Stimulated activated effector memory CD8-positive, alpha-beta T cell treated with anti-CD3 and anti-CD28 coated beads, Interleukin-12 subunit alpha, Interleukin-12 subunit beta, amount 100 ng/mL, for 72 hours (primary cell): ENCODE measurements at places on chromosomes 13 and 19.
A peak's percentile ranks its signal among the peaks of the same experiment; 100 is the strongest.

DNA sequence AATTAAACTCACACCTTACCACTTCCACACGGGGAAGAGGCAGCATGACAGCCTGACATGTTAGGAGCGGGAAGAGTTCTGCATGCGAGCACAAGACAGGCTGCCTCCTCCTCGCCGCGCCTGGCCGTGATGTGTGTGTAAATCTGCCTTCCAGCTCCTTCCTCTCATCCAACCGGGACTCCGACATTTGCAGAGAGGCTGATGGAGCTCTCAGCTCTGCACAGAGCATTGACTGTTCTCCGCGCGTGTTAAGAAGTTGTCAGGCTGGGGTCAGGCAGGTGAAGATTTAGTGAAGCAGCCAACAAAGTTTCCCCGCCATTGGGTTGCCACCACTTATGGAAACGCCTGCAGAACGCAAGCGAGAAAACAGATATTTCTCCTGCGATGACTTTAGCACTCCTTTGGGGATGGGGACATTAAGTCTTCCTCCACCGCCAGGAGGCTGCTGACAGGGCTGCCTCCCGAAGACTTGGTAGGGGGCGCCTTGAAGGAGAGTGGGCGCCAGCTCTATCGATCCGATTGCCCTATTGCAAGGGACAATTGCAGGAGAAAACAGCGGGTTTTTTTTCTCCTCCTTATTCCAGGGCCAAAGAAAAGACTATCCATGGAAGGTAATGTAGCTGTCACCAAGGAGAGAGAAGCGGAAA, 213.9 kb upstream of the TSHZ3 start:
- no peak for DNase-seq

DNA sequence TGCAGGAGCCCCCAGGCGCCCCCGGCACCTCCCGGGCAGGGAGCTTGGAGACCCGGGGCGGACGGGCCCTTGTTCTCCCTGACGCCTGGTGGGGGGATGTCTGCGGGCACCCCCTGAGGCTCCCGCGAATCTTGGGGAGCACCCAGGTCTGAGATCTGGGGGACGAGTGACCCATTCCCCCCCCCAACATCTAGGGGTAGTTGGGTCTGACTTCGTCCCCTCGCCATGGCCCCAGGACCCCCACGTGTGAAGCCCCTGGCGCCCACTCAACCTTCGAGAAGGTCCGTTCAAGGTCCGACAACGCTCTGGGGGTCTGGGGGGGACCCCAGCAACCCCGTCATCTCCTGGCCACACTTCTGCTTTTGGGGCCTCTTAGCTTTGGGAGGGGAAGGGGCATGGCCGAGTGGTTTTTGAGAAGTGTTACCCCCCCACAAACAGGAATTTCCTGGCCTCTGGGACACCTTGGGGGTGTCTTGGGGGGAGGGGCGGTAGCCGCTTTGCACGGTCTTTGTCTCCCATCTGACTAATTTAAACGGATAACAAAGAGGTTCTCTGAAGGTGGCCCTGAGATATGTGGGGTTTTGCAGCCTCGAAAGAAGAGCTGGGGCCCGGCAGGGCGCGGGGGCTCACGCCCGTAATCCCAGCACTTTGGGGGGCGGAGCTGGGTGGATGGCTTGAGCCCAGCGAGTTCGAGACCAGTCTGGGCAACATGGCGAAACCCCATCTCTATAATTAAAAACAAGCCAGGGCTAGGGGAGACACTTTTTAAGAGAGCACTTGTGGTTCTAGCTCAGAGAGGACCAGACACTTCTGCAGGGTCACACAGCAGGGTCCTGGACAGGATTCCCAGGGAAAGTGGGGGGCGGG, 608 bp downstream of the CNN2 start:
- peak; percentile 73 for DNase-seq

DNA sequence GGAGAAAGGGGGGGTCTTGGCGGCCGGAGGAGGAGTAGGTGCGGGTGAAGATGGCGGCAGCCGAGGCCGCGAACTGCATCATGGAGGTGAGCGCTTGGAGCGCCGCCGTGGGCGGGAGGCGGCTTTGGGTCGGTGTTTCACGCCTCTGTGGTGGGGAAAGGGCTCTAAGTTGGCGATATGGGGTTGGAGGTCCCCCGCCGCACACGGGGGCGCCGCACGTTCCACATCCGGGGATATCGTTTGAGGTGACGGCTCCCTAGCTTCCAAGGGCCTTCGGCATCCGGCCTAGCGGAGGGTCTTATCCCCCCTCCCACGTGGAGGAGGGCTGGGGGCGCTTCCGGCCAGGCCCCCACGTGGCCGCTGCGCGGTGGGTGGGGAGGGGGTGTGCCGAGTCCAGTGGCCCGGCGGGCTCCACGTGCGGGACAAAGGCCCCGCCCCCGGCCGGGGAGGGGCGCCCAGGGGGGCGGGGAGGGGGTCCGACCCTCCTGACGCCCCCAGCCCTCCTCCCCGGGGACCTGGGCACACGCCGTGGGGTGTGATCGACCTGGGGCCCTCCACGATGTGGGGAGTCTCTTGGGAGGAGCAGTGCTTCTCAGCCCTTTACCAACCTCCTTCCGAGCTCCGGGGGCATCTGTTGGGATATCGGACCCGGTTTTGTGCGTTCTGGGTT, at the start of gene PRMT1:
TSS of gene PRMT1 (plus strand) at position 41 of the 670 bp plus-strand sequence. CDS start at position 51, 10 bp downstream.
- DNase-seq: peak; percentile 41

DNA sequence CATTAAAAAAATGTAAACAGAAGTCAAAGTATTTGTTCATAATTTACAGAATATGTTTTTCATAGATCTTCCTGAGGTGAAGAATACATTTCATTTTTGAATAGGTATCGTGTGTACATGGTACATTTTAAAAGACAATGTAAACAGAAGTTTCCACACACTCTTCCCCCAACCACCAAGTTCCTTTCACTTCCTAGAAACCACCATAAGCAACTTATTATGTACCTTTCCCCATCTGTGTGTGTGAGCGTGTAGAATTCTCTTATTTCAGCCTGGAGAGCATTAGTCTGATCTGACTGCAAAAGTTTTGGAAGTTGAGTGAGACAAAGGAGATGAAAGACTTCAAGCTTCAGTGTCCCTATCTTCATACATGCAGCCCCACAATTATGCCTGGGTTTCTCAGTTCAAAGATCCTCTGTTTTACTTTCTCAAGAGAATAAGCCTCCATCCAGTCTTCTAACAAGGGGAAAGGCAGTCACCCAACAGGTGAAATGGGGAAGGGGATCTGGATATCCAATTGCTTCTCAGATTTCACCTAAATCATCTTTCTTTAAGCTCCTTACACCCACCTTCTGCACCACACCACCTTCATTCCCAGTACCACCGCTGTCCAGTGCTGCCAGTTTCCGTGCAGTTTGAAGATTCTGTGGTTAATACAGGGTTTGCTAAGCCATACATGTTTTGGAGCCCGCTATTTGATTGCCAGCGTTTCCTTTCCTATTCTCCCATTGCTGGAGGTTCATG, 2.1 kb downstream of the TEX30 start:
- DNase-seq: no peak

GRCh38 chr19:6683971-6684370, 14.0 kb upstream of the TNFSF14 start:
- no peak for DNase-seq

DNA sequence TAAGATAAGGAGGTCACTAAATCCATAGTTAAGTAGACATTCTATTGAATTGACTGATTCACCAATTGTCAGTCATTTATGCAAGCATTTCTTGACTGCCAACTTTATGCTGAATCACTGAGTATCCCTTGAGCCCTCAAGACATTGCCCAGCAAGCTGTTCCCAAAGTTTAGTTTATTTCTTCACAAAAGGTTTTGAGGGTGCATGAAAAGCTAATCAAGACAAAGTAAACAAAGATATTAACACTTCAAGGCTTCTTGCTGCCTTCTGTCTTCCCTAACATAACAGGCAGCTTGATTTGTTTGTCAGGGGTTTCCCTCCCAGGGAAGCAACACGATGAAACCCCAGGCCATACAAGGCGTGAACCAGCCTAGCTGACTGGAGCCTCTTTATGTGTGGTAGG, 374.4 kb downstream of the SPRY2 start:
- DNase-seq: no peak

DNA sequence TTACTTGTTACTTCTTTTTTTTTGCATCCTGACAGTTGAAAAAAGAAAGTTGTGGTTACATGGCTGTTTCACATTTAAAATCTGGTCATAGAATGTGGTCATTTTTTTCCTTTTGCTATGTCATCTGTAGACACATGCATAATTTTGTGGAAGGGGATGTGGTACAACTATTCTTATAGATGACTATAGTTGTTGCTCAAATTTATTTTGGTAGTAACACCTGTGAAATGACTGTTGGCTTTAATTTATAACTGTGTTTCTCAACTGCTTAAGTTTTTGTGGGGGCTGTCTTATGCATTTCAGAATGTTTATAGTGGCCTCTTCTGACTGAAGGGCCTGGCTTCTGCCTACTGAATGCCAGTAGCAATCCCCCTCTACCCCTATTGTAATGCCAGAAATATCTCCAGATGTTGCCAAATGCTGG, 130.5 kb downstream of the PAN3 start:
- DNase-seq: no peak

- no peak for DNase-seq
Measured at GRCh38 chr19:32459204-32459865, 53.8 kb downstream of the DPY19L3 start.

GRCh38 chr13:71090990-71091389, 776.0 kb downstream of the DACH1 start:
- no peak for DNase-seq

DNA sequence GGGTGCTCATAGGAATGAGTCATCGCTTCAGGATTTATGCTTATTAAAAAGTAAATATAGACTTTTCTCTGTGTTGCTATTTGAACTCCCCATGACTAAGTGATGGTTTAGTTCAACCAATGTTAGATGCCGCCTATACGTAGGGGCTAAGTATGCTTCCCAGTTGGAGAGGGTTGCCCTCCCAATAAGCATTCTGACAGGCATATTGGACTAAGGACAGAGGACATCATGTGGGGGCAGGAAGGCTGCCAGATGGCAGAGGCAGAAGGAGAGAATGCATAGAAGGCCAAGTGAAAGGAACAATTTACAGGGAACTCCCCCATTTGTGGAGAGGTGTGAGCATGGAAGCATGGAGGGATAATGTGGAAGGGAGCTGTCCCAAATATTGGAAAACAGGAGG, 318.4 kb upstream of the OBI1 start:
- no peak for DNase-seq

GRCh38 chr13:31119966-31120700, 41.6 kb downstream of the HSPH1 start:
- no peak for DNase-seq

DNA sequence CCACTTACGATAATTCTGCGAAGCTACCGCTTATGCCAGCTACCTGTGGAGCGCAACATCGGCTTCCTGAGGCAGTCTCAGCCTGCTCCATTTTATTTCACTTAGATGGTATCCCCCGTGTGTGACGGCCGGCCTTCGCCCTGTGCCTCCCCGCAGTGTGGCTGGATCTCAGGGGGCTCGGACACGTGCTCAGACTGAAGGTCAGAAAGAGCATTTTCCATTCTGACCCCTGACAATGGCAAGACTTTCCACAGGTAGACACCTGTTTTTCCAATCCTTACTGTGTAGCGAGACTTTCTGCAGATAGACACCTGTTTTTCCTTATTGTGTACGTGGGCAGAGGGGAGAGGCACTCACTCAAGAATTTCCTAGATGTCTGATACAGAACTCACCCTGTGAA, 52.7 kb downstream of the ATP11A start:
- no peak for DNase-seq

DNA sequence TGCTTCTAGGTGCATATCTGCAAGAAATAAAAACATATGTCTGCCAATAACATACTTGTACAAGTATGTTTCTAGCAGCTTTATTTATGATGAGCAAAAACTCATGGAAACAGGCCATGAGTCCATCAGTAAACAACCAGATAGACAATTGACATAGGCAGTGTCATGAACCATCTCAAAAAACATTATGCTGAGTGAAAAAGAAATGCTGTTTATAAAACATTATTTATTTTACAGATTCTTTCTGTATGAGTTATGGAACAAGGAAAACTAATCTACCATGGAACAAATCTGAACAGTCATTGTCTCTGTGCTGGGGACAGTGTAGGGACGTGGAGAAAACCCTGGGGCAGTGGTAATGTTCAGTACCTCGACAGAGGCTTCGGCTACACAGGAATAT, 283.9 kb downstream of the UQCRFS1 start:
- DNase-seq: no peak

- DNase-seq: no peak
Measured at GRCh38 chr13:97116754-97117153, 105.4 kb upstream of the MBNL2 start.

GRCh38 chr13:31775148-31775547, 35.8 kb downstream of the RXFP2 start:
- no peak for DNase-seq

- no peak for DNase-seq
Measured at GRCh38 chr13:102267191-102267590, 134.7 kb downstream of the FGF14 start.

GRCh38 chr13:30744056-30744680, 8.8 kb downstream of the ALOX5AP start:
- peak; percentile 89 for DNase-seq

DNA sequence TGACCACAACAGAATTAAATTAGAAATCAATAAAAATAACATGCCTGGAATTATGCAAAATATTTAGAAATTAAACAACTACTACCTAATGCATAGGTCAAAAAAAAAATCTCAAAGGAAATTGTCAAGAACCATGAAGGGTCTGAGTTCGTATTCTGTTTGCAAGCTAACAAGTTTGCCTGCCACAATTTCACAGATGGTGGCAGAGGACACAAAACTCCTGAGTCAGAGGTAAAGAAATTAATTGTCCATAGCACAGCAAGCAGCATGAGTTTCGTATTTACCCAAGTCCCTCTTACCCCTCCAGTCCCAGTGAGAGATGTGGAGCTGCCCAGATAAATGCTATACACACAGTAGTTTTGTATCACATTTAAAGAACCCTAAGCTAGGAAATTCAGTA, 675.9 kb downstream of the UQCRFS1 start:
- no peak for DNase-seq

DNA sequence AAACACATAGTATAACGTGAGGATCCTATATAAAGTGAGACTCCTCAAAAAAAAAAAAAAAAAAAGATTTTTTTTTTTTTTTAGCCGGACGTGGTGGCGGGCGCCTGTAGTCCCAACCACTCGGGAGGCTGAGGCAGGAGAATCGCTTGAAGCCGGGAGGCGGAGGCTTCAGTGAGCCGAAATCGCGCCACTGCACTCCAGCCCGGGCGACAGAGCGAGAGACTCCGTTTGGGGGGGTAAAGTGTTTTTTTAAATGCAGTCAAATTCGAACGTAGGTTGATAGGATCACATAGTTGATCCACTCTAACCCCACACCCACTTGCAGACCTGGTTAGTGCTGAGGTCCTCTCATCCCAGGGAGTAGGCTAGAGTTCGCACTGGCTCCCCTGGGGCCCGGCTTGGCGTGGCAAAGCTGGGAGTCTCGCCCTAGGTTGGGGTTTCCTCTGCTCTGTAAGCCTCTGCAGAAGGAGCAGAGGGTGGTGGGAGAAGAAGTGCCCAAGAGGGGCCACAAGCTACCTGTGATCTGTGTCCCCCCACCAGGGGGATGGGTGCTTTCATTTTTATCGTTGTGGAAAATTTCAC, 6.5 kb downstream of the RNF225 start:
- no peak for DNase-seq

- DNase-seq: no peak
Measured at GRCh38 chr13:79191501-79191900, 214.6 kb downstream of the RBM26 start.
